ENCODE measurements at places on chromosomes 5 and 9.

DNA sequence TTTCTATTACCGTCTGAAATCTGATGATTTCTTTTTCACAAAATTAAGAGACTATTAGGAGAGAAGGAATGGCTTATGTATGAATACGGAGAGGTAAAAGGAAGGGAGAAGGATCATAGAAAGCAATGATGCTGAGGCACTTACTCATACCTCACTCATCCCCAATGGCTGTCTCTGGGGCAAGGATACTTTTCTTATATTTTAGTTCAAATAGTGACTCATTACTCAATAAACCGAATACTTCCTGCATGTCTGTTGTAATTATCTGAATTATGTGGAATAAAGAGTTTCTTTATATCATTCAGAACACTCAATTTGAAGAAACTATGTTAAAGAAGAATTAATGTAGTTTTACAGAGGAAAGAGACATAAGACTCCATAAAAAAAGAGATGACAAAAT lies 284.5 kb upstream of the NUDT12 start:
- no peak for DNase-seq

DNA sequence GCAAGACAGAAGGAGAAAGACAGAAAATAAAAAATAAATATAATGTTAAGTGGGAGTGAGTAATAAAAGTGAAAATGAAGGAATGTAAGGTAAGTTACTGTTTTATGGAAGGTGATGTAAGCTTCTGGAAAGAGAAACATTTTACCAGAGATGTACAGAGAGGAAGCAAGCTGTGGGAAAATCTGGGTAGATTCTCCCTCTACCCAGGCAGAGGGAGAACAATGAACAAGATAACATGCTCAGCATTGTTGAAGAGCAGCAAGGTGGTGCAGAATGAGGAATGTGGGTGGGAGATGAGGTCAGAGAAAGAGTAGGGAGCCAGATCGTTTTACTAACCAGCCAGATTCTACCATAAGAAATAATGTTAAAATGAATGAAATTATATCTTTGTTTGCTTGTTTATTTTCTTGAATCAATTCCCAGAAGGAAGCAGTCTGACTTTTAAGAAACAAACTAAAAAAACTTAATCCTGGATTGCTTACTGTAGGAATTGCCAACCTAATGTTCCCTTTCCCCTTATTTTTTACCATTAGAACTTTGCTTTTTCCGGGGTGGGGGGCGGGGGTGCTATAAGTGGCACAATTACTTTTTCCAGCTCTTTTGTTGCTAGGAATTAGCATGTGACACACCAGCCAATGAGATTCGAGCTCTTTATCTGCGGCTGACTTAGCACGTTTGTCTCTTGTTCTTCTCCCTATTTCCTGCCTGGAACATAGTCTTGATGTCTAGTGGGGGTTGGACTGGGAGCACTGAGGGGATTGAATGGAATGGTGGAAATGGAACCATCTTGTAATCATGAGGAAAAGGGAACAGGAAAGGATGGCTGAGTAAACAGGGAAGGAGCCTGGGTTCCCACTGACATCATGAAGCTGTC lies 356.7 kb downstream of the TMEM167A start:
- no peak for DNase-seq

- no peak for DNase-seq
Observed at GRCh38 chr9:129574911-129575585, 45.9 kb downstream of the C9orf50 start.

- DNase-seq: no peak
Observed at GRCh38 chr5:123647066-123647465, 135.1 kb downstream of the CSNK1G3 start.

GRCh38 chr5:53934151-53934820 lies 373.8 kb downstream of the NDUFS4 start:
- no peak for DNase-seq

GRCh38 chr5:95735406-95735805 lies 4.3 kb downstream of the RHOBTB3 start:
- DNase-seq: no peak

DNA sequence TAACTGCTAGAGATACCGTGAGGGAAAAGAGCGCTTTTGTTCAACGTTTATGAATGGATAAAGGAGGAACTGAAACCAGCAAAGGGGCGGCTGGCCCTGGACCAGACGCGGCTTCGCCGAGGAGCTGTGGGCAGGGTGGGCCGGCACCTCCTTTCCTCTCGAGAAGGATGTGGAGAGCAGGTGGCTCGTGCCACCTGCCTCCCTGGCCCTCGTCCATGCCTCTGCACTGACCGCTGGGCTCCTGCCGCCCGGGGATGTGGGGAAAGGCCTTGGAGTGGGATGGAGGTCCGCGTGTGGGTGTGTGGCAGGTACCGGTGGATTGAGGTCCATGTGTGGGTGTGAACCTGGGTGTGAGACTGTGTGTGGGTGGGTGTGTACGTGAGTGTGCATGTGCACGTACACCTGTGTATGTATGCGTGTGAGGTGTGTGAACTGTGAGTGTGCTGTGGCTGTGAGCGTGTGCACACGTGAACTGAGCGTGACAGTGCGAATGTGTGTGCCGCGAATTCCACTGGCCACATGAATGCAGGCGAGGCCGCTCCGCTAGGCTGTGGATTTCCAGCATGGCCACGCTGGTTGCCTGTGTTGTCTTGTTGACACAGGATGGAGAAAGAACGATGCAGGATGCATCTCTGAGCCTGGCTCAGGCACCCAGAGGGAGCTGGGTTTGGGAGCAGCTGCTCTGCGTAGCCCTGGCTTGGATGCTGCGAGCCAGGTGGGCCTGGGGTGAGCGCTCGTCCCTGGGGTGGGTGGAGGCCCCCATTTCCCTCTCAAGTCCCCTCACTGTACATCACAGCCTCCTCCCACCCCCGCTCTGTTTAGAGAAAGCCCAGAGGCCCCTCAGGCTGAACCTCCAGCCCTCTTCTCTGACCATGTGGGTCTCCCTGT lies 4.4 kb upstream of the CEP72 start:
- no peak for DNase-seq

DNA sequence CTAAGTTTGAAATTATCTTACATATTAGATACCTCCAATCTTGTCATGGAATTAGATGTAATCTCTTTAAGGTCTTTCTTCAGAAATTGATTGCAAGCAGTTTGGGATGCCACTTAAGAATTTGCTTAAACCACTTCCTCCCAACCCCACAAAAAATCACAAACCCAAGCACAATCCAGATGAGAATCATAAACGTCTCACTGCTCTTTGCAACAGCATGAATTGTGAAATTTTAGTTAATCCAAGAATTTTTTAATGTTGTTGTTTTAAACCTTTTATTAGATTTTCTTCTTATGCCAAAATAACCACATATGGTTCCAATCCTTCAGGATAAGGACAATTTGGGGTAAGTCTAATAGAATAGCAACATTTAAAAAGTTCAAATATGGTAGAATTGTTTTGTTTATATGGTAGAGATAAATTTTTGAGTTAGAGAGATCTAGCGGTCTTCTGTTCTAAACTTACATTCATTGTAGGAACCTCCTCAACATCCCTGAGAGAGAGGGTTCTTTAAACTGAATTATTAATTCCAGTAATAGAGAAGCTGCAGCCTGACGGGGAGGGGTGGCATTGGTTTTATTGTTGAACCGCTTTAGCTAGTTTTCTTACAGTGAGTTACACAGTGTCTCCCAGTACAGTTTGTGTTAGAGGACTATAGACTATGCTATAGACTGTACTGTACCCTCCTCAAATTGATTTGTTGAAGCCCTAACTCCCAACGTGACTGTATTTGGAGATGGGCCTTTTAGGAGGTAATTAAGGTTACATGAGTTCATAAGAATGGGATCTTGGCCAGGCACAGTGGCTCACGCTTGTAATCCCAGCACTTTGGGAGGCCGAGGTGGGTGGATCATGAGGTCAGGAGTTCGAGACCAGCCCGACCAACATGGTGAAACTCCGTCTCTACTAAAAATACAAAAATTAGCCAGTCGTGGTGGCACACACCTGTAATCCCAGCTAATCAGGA lies 24.8 kb upstream of the IL6ST start:
- no peak for DNase-seq

- no peak for DNase-seq
Observed at GRCh38 chr5:180086816-180087399, 15.3 kb upstream of the RNF130 start.

Measured in right kidney (tissue), 9 donors.